NCI-H2029 treated with DMSO at 0.1 percent for 48 hours (cell line): ENCODE measurements at places on chromosomes 1 and 21.

- DNase-seq: no peak
These were observed 18.1 kb downstream of the SIPA1L2 start for GRCh38 chr1:232611834-232612233.

GRCh38 chr21:45138199-45139002 lies 64.0 kb downstream of the ADARB1 start:
- DNase-seq: peak; percentile 5

GRCh38 chr1:33188572-33189275 lies 6.9 kb upstream of the TRIM62 start:
- no peak for DNase-seq

- DNase-seq: no peak
These were observed 6.5 kb downstream of the RUNX3 start for GRCh38 chr1:24923485-24924113.

- no peak for DNase-seq
These were observed 72.3 kb downstream of the SIPA1L2 start for GRCh38 chr1:232557502-232558191.

DNA sequence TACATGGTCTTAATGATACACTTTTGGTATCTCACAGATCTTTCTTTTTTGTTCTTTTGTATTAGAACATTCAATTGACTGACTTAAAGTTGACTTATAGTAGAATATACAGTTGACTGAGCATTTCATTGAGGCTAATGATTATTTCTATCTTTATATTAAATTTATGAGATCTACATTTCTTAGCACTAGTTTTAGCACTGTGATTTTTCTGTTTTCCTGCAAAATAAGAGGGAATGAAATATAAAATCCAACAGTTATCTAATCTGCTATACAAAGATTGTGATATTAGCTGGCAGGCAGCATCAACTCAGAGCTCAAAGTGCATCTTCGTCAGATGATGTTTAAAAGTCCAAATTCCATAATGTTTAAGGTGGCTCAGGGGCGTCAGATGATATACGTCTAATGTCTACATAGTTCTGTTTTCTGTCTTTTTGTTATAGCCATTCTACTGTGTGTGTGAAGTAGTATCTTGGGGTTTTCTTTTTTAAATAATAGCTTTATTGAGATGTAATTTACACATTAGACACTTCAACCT lies 85.4 kb downstream of the ATG4C start:
- no peak for DNase-seq

GRCh38 chr1:114620419-114620818 lies 39.0 kb upstream of the BCAS2 start:
- no peak for DNase-seq

DNA sequence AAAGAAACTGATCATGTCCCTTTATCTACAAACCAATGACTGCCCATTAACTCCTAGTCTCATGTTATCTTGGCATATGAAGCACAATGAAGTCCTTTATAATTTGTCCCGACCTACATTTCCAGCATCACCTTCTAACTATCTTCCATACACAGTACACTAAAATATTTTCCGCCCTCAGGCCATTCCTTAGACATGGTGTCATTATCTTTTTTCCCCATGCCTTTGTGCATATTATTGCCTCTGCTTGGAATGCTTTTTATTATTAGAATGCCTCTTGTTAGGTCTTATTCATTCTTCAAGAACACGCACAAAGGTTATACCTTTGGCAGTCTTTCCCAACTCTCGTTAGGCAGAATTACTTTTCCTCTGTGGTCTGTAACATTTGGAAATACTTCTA lies 39.6 kb downstream of the ATG4C start:
- DNase-seq: no peak

- no peak for DNase-seq
These were observed 4.7 kb upstream of the ECE1 start for GRCh38 chr1:21295002-21295401.

DNA sequence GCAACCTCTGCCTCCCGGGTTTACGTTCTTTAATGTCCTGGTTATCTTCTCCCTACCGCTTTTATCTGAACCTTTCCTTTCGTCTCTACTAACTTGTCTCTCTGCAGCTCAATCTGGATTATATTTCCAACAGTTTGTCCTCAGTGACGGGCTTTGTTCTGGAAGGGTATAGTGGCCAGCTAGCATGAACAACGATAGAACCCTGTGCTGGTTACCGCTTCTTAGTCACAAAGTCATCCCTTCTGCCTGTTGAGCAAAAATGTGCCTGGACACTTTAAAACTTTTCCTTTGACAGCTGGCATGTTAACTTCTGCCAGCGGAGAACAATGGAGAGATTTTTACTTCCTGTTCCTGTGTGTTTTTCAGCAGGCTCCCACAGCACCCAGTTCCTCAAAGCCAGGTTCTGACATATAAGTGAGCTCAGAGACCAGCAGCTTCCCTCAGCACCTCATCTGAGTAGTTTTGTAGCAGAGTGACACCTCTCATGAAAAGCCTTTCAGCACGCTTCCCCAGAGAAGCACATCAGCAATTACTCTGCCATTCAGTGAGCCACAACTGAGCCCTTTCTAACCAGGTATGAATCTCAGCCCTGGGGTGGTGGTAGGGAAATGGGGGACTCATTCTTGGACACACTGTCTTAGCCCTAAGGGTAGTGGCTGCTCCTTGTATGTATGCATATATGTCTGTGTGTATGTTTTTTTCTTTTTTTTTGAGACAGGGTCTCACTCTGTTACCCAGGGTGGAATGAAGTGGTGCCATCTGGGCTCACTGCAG lies 23.6 kb upstream of the CCDC17 start:
- DNase-seq: no peak

DNA sequence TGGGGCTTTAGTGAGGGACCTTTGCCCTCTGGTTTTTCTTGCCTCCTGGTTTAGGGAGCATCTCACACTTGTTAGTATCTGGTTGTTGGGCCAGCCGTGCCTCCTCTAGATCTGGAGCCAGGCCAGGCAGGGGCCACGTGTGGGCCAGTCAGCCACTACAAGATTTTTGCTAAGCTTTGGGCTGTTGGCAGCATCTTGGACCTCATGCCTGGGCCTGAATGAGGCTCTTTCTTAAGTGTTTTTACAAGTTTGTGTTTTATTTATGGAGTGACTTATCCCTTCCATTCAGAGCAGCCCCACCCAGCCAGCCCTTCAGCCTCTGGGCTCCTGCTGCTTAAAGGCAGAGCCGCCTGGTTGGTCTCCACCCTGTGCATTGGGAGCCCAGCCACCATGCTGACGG lies 1.6 kb upstream of the SH3BGRL3 start:
- DNase-seq: no peak

DNA sequence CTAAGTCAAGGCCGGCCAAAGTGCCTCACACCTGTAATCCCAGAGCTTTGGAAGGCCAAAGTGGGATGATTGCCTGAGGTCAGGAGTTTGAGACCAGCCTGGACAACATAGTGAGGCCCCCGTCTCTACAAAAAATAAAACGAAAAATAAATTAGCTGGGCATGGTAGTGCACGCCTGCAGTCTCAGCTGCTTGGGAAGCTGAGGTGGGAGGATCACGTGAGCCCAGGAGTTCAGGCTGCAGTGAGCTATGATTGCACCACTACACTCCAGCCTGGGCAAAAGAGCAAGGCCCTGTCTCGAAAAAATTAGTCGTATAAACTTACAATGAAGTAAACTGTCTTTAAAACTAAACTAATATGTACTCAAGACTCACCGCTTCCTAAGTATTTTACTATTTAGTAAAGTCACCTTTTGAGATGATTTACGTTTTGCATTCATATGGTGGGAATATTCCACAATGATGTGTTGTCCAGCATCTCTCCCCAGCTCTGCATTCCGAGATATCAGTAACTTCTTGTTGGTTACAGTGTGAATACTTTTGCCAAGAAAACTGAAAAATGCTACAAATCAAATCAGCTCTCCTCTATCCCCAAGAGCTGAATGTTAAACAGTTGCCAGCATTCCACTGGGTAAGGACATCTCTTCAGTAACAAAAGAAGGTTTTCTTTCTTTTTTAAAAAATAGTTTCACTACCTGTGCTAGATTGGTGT lies 84.9 kb upstream of the C21orf91 start:
- no peak for DNase-seq

DNA sequence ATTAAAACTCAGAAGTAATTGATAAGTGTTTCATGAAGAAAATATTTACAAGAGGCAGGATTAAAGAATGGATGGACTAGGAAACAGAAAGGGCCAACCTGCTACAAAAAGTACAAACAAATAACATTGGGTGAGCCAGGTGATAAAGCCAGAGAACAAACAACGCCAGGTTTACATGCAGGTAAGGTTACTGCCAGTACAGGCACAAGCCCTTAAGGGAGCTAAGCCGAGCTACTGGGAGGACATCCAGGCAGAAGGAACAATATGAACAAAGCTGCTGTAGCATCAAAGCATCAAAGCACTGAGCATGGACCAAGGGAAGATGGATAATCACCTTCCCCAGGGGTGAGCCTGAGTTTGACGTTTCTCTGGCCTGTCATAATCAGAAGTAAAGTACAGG lies 380.7 kb downstream of the SEC16B start:
- DNase-seq: peak; percentile 9

- no peak for DNase-seq
These were observed 940 bp upstream of the USF1 start for GRCh38 chr1:161046605-161047228.

- peak; percentile 96 for DNase-seq
These were observed 1.5 kb upstream of the PLK3 start for GRCh38 chr1:44798481-44799365.

- no peak for DNase-seq
These were observed 483 bp downstream of the CHML start for GRCh38 chr1:241639623-241640148.

GRCh38 chr1:6357243-6357936 lies 36.2 kb downstream of the ACOT7 start:
- DNase-seq: no peak

GRCh38 chr1:202572867-202573266 lies 137.4 kb downstream of the SYT2 start:
- DNase-seq: no peak
